ENCODE measurements at places on chromosomes 6 and 20.

DNA sequence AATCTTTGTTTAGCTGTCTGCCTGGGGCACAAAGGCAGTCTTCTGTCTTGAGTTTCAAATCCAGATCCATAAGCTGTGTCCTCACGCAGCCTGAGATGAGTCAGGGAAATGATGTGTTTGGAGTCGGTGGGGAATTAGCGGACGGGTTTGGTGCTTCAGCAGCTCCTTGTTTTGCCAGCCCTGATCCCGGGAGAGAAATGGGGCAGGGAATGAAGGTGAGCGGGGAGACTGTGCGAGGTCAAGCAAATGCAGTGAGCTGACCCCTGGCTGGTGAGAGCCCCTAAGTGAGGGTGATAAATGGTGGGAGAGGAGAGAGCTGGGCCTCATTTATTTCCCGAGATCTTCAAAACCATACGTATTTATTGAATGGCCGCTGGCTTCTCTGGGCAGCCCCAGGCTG, 21.6 kb downstream of the DUSP22 start:
- DNase-seq, result no peak

GRCh38 chr6:129124347-129124746, 241.4 kb downstream of the LAMA2 start:
- DNase-seq, result no peak

DNA sequence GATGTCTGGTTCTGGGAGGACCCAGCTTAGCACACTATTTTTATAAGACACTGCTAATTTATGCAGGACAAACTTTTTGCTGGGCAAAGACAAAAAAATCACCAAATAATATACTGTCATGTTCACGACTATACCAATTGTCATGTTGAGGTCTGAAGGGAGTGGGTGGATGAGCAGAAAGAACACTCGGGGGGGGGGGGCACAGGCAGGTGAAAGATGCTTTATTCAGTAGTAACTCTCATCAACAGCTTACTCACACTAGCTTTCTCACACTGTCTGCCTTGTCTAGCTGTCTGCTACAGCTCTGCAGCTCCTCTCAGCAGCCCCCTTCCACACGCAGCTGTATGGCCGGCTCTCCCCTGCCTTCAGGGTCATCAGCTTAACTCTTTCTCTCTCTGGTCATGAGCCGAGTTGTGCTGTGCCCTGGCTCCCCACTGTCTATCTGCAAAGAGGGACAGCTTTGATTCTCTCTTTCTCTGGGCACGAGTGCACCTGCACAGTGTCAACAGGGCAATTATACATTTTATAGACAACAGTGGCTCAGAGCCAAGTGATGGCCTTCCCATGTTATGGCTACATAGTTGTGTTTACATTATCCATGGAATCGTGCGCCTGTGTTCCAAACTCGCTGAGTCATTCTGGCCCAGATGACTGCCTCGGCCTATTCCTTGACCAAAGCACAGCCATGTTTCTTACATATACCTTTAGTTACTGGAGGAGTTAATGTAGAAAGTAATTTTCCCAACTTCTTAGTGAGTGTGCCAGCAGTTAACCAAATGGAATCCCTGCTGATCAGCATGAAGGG, 187.7 kb upstream of the PRSS16 start:
- DNase-seq, result no peak

DNA sequence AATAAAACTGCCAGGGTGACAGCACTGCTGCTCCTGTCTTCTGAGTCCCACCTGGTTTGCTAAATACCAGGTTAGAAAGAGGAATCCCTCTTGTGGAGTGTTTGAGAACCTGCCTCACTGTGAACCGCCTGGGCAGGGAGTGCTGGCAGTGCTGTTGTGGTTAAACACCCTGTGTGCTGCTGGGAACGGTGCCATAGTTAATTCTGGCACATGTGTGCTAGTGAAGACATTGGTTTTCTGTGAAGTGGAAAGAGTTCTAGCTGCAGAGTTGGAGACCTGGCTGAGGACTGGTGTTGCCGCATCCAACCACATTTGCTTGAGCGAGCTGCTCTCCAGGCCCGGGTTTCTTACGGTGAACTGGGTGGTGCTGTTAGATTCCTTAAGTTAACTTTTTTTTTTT, 72.7 kb downstream of the IGF2R start:
- DNase-seq, result no peak

DNA sequence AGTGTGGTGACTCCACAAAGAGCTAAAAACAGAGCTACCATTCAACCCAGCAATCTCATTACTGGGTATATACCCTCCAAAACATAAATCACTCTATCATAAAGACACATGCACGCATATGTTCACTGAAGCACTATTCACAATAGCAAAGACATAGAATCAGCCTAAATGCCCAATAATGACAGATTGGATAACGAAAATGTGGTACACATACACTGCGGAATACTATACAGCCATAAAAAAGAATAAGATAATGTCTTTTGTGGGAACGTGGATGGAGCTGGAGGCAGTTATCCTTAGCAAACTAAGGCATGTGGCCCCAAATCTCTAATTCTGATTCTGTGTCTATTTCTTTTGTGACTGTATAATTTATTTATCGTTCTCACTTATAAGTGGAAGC, 124.5 kb upstream of the PRND start:
- DNase-seq, result no peak

DNA sequence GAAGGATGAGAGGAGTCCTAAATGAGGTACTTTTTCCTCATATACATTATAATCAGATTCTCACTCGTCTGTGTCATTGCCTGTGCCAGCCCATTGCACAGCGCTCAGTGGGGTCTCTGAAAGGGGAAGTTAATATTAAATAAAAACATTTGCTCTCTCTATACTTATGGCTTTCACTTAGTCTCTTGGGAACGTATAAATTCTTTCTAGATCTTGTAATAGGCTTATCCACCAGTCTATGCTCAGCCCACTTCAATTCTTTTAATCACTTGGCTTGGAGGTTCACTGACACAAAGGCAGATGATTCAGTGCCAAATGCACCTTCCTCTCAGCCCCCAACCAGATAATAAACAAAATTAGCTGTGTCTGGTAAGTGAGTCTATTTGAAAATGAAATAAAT, 164.3 kb upstream of the OGFRL1 start:
- DNase-seq, result no peak

DNA sequence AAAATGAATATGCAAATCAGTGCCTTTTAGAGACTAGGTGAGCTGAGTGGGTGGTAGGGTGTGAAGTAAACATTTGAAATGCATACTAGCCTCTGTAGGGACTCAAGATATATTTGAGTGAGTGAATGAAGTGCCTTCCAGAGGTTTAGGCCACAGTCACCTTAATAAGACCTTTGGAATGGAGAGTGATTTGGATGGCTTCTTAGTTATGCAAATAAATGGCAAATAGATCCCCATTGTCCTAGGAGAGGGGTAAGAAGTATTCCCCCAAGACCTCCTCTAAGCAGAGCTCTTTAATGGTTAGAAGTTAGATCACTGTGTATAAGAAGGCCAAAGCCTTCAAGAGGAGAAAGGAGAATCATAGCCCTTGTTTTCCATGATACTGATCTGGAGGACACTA, 47.8 kb upstream of the IMPG1 start:
- DNase-seq, result no peak

- no peak for DNase-seq
Measured at GRCh38 chr6:135412761-135413160, 84.8 kb downstream of the AHI1 start.

GRCh38 chr6:35141007-35141655, at the start of gene TCP11:
Gene TCP11, minus strand, starts transcription at chr6:35141339. Its CDS starts 469 bp downstream, at chr6:35140870.
- DNase-seq, result no peak

DNA sequence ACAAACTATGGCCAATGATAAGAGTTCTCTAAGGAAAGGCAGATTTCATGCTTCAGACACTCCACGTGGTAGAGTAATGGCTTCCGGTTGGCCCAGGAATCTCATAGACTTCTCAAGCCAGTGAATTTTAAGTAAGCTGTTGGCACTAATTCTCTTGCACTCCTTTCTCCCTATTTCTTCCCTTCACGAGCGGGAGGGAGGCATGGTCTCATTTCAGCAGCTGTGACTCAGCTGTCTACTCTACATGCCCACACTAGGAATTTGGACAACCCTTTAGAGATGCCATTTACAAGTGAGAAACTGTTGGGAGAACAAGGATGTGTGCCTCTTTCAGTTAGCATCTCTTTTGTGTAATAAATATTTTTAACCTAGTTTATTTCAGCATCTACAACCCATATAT, 107.7 kb downstream of the PTPRK start:
- DNase-seq, result no peak

- no peak for DNase-seq
Measured at GRCh38 chr6:11804701-11805100, 26.1 kb upstream of the ADTRP start.

DNA sequence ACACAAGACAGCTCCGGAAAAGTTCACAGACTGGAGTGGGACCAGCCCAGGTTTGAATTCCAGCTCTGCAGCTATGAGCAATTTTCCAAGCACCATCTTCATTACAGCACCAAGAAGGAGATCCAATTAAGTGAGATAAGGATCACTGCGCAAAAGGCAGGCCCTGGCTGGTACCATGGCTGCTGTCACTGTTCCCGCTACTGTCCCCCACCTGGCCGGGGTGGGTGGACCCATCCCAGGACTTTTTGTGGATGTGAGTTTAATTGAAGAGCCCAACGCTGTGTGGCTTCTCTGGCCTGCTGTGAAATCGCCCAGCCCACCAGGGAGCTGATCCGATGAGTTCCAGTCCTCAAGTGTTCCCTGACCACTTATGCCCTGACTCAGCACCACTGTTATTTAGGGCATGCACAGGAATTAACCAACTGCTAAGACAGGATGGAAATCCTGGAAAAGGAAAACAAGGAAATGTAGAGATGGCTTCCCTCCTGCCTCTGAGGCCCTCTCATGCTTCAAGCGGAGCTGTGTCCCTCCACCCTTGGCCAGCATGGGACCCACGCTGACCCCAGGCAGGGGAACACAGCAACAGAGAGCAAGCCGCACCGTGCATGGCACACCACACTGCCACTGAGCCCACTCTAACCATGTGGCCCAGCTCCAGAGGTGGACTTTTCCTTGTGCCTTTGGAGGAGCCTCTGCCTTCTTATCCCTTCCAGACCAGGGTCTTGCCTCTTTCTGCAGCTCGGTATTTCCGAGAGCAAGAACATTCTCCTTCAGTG, 150.0 kb upstream of the CST7 start:
- DNase-seq, result no peak
